ENCODE measurements at places on chromosomes 2 and 18.

GRCh38 chr18:63074981-63075404, 244.6 kb downstream of the BCL2 start:
- DNase-seq, result no peak

GRCh38 chr18:2036086-2036485, 535.2 kb downstream of the METTL4 start:
- DNase-seq, result no peak

DNA sequence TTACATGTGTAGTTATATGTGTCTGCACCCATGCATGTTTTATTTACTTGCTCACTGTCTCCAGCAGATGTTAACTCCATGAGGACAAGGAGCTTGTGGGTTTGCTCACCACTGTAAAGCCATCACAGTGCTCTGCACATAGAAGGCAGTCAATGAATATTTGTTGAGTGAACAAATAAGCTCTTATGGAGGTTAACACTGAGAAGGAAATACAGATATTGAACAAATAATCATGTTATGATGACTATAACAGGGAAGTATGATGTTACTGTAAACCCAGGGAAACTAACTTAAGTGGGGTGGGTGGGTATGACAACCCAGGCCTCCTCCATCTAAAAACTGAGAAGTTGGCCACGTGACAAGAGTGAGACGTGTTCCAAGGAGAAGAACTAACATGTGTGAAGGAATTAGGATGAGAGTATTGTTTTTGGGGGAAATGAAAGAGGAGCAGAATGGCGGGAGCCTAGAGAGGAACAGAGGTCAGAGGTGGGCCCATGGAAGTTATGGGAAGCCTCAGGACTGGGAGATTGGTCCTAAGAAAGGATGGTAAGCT, 6.0 kb upstream of the FAM117B start:
- DNase-seq, result no peak

GRCh38 chr2:235599596-235600338, 105.9 kb downstream of the AGAP1 start:
- peak; percentile 27 for DNase-seq

- no peak for DNase-seq
These were observed 194.0 kb upstream of the RBMS1 start for GRCh38 chr2:160687629-160688028.

DNA sequence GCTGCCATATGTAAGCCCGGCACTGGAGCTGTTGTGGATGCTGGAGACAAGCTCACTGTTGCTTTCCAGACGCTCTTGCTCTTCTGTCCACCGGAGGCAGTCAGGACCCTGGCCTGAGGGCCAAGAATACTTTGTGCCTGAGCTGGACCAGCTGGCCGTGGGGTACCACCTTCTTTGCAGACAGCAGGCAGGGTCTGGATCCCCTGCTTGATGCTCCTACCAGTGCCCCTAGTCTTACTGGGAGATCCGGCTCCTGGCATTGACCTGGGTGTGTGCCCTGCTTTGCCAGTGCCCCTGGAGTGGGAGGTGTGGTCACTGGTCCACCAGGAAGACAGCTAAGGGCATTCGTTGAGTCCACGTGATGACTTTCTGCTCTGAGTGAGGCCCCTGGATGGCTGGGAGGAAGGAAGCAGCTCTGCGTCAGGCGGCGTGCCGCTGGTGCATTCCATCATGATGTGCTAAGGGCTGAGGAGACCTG, 59.3 kb downstream of the LRRFIP1 start:
- no peak for DNase-seq
